ENCODE measurements at places on chromosomes 11 and 22.

DNA sequence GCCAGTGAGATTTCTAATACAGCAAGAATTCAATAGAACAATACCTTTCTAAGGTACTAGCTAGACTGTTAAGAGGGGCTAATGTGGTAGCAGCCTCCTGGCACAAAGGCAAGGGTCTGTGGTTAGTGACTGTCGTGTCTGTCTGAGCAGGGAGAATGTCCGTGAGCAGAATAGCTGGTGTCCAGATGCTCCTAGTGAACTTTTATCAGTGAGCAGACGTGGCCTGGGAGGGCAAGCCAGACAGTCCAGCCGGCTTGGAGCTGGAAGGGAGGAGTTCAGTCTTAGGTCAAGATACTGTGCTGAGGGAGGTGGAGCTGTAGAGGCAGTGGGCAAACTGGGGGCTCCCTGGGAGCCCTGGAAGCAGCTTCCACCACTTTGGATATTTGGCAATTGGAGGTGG is 138.6 kb downstream of the TEAD1 start:
- DNase-seq = no peak

DNA sequence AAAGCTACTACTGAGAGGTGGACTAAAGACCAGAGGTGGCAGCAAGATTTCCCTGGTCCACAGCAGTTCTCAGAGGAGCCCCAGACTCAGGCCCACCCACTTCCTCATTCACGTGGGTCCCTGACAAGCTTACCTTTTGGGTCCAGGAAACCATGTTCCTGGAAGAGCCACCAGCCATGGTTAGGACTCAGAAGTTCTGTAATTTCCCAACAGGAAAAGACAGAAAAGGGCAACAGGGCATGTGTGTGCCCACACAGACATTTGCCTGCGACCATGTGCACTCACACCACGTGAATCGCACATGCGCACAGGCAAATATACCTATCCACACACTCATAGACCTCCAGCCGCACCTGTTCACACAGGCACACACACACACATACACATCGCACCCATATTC is 42.9 kb downstream of the LRRC32 start:
- DNase-seq = no peak

DNA sequence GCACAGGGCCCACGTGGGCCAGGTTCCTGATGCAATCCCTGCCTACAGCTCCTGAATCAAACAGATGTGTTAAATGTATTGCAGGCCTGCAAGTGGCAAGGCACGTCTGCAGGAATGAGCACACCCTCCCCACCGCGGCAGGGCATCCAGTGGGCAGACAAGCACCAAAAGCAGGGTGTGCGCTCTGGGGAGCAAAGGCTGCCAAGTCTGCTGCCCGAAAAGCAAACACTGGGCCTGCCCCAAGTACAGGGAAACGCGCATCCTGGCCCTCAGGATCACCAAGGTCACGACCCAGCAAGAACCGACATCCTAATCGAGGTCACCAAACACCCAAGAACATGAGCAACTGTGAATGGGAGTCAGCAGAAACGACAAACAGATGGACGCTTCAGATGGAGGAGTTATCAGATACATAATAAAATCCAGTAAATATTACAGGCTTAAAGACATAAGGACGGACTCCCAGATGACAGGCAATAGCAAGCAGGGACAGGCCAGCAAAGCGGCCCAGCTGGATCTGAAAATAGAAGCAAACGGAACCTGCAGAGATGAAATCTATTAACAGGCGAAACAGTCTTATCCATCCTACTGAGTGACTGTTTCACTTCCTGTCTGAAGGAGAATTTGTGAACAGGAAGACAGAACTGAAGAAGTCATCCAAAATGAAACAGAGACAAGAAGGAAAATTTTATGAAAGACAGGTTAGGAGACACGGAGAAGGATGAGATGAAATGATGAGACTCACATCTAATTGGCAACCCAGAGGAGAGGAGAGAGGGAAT is 26.7 kb downstream of the CARS1 start:
- no peak for DNase-seq

- DNase-seq = no peak
These were observed 13.6 kb downstream of the PARVB start for GRCh38 chr22:44037519-44038375.

GRCh38 chr22:42151924-42152635 is 21.5 kb upstream of the CYP2D6 start:
- DNase-seq = no peak

DNA sequence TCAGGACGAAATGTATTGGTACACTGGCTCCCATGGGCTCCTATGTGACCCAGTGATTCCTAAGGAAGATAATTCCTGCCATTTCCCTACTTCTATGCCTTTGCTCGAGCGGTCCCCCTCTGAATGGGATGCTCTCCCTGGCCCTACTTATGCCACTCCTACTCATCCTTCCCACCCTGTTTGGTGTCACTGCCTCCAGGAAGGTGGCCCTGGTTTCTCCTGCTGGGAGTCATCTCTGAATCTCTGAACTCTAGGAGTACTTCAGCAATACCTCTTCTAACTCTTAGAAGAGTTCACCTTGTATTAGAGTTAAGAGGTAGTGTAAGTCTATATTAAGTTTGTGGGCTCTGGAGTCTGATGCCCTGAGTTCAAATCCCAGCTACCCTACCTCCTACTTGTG is 35.5 kb upstream of the LRRC55 start:
- DNase-seq = no peak

DNA sequence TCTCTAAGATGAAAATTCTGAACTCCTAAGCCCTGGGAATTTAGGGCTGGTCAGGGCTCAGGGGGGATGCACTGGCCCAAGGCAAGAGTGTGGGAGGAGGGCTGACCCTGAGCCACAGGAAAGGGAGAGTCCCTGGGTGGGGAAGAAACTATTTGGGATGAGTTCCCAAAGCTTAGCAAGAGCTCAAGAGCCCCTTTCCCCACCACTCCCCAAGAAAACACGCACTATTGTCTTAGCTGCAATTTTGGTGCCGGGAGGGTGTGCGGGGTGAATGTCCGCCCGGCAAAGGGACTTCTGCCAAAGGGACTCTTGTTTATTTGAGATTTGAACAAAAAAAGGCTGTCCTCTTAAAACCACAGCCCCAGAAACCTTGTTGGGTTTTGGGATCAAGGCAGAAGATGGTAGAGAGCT is 37.0 kb downstream of the KIAA1671 start:
- no peak for DNase-seq

DNA sequence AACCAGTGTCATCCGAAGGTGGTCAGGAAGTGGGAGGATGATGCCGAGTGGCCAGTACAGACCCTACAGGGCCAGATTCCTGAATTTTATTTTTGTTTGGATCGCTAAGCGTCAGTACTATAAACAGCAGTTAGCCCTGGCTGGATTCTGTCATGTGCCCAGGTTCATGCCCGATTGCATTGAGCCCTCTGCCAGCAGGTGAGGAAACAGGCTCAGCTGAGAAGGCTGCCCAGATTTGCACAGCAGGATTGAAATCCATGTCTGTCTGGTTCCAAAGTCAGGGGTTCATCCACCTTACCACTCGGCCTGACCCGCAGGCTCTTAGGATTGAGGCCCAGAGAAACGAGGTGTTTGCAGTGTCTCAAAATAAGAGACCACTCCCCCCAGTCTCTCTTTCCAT is 9.1 kb upstream of the TBC1D22A start:
- no peak for DNase-seq

GRCh38 chr22:21590809-21591641 is 23.5 kb downstream of the UBE2L3 start:
- DNase-seq = no peak

DNA sequence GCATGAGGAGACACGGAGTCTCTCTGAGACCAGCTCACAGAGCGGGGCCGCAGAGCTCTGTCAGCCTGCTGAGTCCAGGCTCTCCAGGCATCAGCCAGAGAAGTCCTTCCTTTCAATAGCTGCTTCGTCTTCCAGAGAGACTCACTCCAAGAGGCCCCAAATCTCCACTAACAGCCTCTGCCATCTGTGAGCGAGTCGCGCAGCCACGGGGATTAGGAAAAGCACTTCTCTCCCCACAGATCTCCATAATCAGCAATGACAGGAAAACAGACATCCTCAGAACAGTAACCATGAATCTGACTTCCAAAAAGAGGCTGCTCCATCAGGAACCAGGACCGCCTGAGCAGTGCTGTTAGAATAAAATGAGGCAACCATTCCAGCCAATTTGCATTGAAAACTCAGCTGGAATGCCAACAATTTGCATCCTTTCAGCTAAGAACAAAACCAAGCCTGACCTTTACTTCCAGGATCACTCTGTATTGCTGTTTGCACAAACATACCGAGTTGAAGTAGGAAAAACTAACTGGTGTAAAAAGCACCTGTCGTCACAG is 65.4 kb downstream of the SMCO4 start:
- no peak for DNase-seq

GRCh38 chr22:29885610-29886009 is 2.6 kb downstream of the MTMR3 start:
- DNase-seq = no peak

DNA sequence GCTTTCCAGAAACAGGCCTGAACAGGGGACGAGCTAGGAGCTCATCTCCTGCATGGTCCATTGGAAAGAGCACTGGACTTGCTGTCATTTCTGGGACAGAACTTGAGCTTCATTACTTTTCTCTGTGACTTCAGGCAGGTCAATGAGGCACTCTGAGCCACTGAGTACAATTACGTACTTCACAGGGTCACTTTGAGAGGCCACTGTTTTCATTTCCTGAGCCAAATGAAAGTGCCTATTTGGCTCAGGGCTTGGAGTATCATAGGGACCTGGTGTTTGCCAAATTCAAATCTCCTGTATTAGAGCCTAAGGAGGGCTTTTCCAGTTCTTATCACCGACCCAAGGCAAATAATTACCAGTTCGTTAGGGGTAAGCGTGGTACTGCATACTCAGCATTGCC is 319.3 kb downstream of the CADM1 start:
- DNase-seq = no peak

- DNase-seq = no peak
These were observed 28.3 kb downstream of the TSPAN18 start for GRCh38 chr11:44754876-44755555.

DNA sequence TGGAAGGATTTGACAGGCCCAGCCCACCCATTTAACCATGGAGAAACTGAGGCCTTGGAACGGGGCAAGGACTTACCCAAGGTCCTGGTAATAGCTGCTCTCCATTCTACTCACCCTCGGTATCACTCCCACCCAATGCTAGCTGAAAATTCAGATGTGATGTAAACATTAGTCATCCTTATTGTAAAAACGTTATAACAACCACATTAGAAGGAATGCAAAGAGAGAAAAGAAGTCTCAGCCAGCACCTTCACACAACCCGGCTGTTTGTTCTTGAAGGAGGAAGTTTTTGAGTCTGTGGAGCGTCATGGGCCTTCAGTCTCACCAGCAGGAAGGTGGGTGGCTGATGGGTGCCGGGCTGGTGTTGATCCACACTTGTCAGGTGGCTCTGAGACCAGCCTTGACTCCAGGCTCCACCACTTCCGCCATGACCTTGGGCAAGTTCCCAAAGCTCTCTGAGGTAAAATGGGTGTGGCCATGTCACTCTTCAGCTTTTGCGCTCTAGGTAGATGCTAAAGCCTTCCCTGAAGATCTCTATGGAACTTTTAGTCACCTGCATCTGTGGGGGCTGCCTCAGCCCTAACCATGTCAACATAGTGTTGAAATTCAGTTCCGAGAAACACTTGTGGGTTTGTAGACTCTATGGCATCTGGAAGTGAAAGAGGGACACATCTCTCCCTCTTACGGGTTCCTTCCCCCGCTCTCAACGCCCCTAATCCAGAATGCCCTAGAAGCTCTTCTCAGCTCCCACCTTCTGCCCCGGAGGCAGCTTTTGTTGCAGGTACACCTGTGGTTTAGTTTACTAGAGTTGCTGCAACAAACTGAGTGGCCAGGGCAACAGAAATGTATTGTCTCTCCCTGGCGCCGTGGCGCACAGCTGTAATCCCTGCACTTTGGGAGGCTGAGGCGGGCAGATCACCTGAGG is 14.8 kb downstream of the CD6 start:
- DNase-seq = peak; percentile 91

DNA sequence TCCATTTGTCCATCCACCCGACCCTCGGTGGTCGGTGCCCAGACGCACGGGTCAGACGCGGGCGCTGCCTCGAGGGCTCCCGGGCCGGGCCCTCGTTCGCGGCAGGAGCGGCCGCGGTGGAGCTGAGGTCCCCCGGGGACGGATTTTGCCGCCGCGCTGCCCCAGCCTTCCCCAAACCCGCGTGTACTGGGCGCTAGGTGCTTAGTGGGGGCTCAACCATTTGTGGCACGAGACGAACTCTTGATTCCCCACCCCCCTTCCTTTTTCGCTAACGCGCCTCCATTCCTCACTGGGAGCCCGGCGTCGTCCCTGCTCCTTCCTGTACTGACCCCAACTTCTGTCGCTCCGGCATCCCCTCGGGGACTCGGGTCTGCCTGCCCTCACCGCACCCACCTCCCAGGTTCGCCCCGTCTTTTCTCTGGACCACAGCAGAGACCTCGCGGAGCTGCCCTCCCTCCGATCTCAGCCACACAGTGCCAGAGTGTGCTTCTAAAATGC is 789 bp upstream of the CBX7 start:
- DNase-seq = no peak

All from T-helper 1 cell (primary cell).